ENCODE measurements at places on chromosomes 16 and 17. TPM values are rescaled to one million over a fixed set of nuclear protein-coding genes. Genes with fewer than 3 reads are reported as not detected.

Gene RBL2
- total RNA-seq = 38.6 TPM

Gene HSPB9
- total RNA-seq = not detected

Gene SLC5A11
- total RNA-seq = not detected

Gene PLA2G10
- not detected for total RNA-seq

Gene SLC52A1
- not detected for total RNA-seq

Gene MT3
- total RNA-seq = not detected

Gene KRT39
- not detected for total RNA-seq

Gene ATXN7L3
- total RNA-seq = 39.5 TPM

Gene CHRNE
- 0.37 TPM for total RNA-seq

Gene BEAN1
- total RNA-seq = 0.73 TPM

Gene MPP3
- 12.9 TPM for total RNA-seq

Gene NOG
- not detected for total RNA-seq

Gene TNFSF13
- total RNA-seq = 1.1 TPM

Gene RASD1
- total RNA-seq = 17.6 TPM

Gene CES5A
- total RNA-seq = not detected

Gene GINS2
- 16.8 TPM for total RNA-seq

Gene METRNL
- 130 TPM for total RNA-seq

Gene KRT33B
- not detected for total RNA-seq
